Fibroblast of pulmonary artery (primary cell): ENCODE measurements at places on chromosomes 12 and 14.

DNA sequence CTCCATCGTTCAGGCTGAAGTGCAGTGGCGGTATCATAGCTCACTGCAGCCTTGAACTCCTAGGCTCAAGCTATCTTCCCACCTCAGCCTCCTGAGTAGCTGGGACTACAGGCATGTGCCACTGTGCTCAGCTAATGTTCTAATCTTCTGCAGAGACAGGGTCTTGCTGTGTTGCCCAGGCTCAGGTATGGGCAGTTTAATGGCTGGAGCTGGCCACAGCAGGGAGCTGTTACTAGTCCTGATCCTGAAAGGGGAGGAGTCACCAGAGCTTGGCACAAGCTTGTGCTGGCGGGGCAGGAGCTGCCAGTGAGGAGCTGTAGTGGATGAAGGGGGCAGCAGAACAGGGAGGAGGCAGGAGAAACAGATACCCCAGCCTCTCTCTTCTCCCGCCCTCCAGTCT is 10.6 kb downstream of the TMEM120B start:
- DNase-seq: no peak

DNA sequence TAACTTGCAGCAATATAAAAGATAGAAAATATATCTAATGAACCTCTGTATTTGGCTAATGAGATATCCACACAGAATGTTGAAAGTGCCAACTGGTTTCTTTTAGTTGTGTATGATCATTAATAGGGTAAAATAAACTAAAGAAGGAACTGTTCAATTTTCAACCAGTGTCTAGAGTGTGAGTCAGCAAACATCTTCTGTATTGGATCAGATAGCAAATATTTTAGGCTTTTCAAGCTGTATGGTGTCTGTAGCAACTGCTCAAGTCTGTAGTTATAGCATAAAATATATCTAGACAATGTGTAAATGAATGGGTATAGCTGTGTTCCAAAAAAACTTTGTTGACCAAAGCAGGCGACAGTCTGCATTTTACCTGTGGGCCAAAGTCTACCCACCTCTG is 23.5 kb upstream of the NOVA1 start:
- DNase-seq: no peak

DNA sequence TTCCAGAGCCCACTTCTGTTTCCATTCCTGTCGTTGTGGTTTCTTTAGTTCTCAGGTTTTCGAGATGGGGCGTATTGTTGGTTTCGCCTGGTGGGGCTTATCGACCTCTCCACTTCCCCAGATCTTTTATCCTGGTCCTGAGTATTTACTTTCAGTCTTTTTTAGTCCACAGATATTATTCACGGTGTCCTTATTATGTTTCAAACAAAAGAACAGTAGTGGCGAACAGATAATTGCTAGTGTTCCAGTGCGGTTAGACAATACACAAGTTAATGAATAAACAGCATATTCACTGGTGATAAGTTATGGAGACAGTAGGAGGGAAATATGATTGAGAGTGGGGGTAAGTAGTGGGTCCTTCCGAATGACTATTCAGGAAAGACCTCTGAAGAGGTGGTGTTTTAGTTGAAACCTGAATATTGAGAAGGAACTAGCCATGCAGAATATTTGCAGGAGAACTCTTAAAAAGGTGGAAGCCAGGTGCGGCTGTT is 668 bp downstream of the TMEM260 start:
- peak; percentile 9 for DNase-seq

- no peak for DNase-seq
Measured at GRCh38 chr12:111401167-111401605, 4.5 kb upstream of the SH2B3 start.
